ENCODE measurements at places on chromosomes 5 and 9.

GRCh38 chr5:152136321-152136720 lies 211.7 kb upstream of the GLRA1 start:
- no peak for DNase-seq

DNA sequence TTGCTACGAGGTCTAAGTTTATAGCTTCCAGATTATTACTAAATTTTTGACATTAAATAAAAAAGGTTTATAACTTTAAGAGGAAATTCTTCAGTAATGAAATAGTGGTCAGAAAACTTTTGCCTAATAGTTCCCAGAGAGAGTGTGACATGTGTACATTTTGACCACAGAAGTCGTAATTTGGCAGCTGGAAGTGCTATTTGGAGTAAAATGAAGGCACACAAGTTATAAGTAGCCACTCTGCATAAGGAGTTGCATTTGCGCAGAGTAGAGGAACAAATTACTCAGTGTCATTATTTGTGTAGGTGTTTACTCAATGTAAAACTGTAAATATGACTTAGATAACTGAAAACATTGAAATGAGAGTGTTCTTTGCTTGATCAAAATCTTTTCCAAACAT lies 408.4 kb downstream of the CCDC171 start:
- no peak for DNase-seq

DNA sequence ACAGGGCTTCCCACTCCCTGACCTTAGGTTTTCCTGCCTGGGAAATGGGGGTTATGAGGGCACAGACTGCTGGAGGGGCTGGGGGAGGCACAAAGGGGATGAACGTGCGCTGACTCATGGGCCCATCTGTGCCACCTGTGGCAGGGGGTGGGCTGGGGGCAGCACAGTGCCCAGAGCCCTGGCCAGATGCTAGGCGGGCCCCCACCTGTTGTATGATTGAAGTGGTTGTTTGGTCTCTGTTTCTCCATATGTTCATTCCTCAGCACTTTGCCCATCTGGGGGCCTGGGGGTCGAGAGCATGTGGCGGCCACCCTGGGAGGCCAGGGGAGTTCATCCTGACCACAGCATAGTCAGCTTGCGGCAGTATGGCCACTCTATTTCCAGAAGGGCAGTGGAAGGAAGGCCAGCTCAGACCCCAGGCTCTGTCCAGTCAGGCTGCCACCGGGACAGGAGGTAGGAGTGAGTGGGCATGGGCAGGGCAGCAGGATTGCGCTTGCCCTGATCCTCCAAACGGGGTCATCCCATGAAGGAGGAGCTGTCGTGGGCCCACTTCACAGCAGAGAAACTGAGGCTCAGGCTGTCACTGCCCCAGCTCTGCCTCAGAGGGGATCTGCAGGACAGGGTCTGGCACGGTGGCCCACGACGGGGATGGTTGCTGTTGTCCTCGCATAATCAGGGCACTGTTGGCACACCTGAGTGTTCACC lies 841 bp upstream of the NINJ1 start:
- no peak for DNase-seq

GRCh38 chr5:40292006-40292405 lies 387.7 kb upstream of the PTGER4 start:
- DNase-seq = no peak

DNA sequence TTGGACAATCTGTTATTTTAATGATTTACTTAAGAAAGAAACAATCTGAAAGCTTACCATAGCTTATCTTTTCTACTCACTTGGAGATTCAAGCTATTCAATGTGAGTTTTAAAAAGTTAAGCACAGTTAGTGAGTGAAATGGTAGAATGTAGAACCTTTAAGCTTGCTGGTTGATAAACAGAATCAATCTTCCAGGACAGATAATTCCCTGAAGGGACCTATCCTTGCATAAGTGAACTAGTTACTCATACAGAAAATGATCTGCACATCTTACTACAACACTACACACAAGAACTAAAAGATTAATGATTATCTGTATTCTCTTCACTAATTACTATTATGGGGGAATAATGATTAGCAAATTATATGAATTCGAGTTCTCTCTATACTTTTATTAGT lies 165.6 kb downstream of the PALM2AKAP2 start:
- no peak for DNase-seq

DNA sequence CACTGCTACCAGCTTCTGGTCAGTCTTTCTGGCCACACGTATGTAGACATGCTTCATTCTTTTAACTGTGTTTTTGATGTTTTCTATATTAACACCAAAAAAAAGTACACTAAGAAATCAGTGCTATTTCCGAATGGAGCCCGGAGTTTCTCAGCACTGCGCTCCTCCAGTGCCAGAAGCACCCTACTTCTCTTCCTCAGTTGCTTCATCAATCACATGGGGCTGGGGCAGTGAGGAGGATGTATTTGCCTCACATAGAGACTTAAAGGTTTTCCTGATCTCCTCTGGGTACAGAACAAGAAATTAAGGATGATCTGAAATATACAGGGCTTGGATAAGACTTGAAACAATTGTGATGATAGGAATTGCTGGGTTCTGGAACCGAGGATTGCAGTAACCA lies 148.0 kb downstream of the ERCC6L2 start:
- DNase-seq = no peak

- no peak for DNase-seq
Measured at GRCh38 chr5:79621056-79621455, 8.8 kb downstream of the TENT2 start.

DNA sequence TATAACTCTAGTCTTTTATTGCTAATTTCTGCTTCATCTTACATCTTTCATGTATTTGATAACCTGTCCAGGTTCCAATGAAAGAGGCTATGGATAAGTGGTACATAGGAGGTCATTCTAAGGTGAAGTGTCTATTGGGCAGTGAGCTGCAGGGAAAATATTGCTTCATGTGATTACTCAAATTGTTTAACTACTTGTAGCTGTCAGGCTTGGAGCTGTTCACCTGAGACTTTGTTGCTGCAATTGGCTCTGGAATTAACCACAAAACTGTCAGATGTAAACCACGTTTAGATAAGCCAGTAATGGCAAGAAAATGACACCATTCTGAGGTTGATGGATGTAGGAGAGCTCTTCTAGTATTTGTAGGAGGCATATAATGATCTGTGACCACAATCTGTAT lies 26.0 kb downstream of the ADAMTSL1 start:
- no peak for DNase-seq

DNA sequence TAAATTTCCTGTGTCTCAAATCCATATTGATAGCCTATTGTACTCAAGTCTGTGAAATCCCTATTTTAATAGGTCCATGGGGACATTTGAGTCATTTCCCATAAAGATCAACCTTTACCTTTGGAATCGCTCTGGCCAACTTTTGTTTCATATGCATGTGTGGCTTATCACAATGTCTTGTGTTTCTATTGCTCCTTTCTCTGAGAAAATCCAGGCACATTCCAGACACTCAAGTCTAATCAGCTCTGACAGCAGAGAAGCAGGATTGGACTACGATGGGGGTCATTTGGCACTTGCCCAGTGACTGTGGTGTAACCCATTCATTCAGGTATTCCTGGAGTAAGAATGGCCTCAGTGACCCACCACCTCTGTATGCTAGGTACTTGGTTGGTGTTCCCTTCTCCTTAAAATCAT lies 48.4 kb downstream of the ACTBL2 start:
- no peak for DNase-seq

GRCh38 chr5:155834271-155834975 lies 492.5 kb upstream of the SGCD start:
- no peak for DNase-seq

DNA sequence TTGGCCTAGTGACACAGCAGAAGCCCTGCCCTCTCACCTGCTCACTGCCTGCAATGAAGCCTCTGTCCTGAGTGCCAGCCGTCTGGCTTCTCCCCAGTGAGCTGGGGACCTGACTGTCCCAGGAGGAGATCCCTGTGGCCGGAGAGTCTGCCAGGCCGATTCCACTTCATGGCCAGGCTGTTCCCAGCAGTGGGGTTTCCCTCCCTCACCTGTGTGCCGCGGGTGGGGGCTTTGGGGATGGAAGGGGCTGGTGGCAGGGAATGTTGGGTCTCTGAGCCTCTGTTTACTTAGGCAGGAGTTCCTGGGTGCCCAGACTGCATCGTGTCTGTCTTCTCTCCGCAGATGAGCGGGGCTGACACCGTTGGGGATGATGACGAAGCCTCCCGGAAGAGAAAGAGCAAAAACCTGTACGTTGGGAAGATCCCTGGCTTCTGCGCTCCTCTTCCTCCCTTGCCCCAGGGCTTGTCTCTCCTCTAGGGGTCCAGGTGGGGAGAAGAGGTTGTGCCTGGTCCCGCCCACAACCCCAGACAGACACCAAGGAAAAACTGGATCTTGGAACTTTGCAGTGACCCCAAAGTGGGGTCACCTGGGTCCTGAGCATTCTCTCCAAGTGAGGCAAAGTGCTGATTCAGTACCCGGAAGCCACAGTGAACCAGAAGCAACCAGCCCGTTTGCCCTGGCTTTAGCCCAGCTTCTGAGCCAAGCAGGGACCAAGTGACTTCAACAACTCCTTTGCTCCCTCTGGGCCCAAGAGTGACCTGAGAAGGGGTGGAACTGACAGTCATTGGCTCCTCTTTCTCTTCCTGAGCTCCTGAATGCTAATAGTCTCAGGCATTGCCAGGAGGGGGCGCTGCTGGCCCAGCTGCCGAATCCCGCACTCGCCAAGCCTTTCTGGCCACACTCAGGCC lies 127.7 kb downstream of the RGS3 start:
- peak; percentile 84 for DNase-seq

DNA sequence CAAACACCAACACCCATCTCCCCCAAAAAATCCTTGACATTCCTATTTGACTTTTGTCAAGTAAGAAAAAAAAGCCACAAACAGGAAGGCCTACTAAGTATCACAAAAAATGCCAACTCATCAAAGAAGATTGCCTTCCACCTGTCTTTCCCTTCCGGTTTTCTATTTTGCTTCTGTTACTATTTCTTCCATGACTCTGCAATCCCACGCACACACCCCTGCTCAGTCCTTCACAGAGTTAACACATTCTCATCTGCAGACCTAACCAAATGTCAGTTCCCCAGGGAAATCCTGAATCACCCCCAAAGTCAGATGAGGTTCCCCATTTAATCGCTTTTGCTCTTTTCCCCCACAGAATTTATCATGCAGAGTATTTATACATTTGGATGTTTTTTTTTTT lies 15.1 kb downstream of the LPAR1 start:
- DNase-seq = no peak

DNA sequence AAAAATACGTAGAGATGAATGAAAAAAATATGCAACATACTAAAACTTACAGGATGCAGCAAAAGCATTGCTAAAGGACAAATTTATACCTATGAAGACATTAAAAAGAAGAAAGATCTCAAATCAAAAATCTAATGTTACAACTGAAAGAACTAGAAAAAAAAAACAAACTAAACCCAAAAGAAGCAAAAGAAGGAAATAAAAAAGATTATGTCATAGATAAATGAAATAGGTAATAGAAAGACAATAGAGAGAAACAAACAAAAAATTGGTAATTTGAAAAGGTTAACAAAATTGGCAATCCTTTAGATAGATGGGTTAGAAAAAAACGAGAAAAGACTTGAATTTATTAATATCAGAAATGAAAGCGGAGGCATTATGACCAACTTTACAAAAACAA lies 1000.2 kb downstream of the TLE4 start:
- DNase-seq = no peak

DNA sequence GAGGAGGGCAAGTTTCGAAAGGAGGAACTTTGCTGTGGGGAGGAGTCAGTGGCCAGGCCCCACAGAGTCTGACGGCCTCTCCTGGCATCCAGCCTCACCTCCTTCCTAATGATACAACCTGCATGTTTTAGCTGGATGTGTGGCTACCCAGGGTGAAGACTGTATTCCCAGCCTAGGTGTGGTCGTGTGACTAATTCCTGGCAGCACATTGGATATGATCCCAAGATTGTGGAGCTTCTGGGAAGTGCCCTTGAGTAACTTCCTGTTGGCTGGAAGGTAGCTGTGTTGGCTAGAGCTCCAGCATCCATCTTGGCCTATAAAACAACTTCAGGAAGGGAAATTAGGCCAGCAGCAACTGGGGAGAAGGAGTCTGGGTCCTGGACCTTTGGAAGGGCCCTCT lies 19.0 kb upstream of the LPCAT1 start:
- DNase-seq = no peak

DNA sequence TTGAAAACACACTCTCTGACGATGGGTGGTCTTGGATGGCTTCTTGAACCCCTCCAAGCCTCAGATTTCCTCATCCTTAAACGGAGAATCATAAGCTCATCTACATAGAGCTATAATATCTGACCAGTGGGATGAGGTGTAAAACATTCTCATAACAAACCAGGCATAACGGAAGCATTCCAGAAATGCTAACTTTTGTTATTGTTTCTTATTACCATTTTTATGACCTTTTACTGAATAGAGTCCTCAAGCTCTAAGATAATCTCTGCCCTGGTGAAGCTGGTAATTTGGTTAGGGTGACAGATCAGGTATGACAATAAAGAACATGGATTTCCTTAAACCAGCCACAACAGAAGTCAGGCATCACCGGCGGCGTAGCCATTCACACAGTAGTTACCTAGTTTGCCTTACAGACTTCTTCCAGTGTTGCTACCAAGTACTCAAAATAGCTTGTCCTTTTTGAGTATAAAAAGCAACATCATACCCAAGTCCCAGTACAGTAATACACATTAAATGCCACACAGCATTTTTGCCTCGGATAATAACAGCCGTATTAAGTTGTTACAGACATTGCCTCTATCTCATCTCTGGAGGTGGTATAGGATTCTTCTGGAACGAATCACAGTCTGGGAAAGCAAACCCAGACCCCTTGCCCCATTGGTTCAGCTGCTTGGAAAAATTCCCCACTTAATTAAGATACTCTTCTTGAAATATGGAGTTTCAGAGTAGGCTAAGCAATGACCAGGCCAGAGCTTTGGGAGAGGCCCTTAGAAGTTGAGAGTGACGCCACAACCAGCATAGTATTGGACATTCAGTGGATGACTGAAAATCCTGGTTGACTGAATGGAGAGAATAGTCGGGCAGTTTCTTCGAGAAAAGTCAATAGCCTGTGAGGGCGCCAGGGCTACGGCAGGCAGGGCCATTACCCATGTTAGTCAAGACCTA lies 252.5 kb downstream of the SLIT3 start:
- no peak for DNase-seq

GRCh38 chr9:79989079-79989478 lies 417.3 kb downstream of the TLE4 start:
- no peak for DNase-seq

DNA sequence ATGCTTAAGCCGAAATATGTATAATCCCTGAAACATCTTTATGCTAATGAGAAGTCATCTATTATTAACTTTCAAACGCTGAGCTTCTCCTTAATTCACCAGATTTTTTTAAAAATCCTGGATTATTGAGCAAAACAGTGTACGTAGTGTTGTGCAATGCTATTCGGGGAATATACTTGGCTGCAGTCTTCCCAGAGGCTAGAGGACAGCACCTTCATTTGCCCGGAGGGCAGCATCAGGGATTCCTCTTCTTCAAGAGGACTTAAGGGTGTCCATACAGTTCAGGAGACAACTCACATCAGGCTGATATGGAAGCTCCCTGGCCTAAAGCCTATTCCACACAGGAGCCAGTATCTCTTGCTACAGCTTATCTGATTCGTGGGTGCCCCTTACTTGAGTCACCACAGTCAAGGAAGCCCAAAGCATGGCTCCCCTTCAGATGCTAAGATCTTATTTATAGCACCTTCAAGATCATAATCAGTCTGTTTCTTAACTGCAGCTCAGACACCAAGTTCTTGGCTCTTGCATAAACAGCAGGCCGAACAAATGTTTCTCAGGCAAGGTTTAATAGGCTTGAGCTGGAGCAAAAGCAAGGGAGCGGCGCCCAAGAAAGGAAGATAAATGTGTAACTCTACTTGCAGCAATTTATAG lies 29.4 kb downstream of the NUTM2F start:
- no peak for DNase-seq
